Stimulated activated CD4-positive, alpha-beta T cell treated with anti-CD3 and anti-CD28 coated beads, Interleukin-2, amount 100 ng/mL, for 4 hours (primary cell): ENCODE measurements at places on chromosomes 4 and X.

- DNase-seq = no peak
Measured at GRCh38 chr4:37825968-37826294, 555 bp upstream of the PGM2 start.

DNA sequence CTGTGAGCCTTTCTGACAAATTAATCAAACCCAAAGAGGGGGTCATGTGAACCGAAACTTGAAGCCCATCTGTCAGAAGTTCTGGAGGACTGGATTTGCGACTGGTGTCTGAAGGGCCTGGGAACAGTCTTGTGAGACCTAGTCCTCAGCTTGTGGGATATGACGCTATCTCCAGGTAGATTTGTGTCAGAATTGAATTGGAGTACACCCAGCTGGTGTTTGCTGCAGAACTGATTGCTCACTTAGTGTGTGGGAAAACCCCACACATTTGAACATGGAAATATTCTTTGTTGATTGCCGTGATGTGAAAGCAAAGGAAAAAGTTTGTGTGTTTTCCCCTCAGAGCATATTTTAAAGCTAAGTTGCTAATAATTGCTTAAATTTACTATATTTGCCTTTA is 30.3 kb upstream of the TMSB15B start:
- no peak for DNase-seq

DNA sequence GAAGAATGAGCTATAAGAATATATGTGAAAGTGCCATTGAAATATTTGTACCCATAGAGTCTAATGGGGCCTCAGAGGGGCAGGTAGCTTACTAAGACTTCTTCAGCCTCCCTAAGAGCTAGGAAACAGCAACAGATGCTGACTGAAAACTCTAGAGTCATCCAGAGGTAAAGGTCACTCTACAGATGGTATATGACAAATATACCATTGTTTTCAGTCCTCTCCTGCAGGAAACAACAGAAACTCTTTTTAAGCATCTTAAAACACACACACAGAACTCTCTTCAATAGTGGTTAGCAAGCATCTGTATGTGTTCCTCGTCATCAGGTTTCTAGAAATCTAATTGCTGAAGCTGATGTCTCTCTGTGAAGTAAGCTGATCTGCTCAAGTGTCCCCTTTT is 313.8 kb upstream of the GATB start:
- DNase-seq = no peak

DNA sequence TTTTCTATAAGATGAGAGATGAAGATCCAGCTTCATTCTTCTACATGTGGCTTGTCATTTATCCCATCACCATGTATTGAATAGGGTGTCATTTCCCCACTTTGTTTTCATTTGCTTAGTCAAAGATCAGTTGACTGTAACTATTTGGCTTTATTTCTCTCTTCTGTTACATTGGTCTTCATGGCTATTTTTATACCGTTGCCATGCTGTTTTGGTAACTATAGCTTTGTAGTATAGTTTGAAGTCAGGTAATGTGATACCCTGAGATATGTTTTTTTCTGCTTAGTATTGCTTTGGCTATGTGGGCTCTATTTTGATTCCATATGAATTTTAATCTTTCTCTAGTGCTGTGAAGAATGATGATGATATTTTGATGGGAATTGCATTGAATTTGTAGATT is 514.3 kb downstream of the GBA3 start:
- no peak for DNase-seq

GRCh38 chr4:22897520-22898108 is 204.9 kb downstream of the GBA3 start:
- DNase-seq = no peak
